Left forelimb (tissue), 1 donor: ENCODE measurements at places on chromosomes 6 and 20.

DNA sequence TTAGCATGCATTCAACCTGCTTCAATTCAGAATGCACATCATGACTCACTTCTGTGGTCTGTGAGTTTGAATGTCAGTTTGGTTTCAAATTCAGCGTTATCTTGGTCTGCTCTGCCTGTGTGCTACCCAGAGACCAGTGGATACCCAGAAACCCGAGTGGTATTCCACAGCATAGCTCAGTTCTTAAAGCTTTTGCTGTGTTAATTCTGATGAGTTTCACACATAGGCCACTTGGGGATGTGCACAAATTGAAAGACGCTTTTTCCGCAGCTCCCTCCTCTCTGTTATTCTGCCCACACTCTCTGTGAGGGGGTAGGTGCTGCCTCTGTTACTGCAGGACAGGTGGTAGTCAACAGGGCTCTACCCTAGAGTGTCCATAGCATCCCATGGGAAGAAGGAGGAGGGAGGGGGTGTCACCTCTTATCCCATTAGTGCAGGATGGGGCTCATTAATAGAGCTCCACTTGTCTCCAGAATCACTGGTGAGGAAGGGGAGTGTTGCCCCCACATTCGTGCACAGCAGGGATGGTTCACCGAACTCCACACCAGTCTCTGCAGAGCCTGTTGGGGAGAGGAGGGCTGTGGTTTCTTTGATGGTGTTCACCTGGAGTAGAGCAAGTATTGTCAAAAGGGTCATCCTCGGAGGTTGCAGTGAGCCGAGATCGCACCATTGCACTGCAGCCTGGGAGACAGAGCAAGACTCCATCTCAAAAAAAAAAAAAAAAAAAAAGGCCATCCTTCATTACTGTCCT lies 29.2 kb upstream of the SDCBP2 start:
- DNase-seq, result no peak

GRCh38 chr6:42520786-42521607 lies 42.8 kb upstream of the UBR2 start:
- no peak for DNase-seq

DNA sequence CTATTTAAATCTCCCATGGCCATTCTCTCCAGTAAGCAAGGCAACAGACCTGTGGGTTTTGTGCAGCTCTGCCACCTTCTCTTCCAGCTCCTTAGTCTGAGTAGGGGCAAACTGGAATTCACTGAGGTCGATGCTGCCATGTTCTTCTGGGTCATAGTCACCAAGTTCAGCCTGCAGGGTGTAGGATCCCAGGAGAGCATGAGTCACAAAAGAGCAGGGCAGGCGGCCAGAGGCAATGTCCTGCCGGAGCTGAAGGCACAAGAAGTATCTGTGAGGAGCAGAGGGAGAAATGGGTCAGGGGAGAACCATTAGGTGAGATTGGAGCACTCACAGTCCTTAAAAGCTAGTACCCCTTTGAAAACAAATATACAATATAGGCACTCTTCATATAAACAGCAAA lies 73.7 kb downstream of the SMLR1 start:
- no peak for DNase-seq

GRCh38 chr6:169849396-169849795 lies 98.0 kb downstream of the ERMARD start:
- no peak for DNase-seq

DNA sequence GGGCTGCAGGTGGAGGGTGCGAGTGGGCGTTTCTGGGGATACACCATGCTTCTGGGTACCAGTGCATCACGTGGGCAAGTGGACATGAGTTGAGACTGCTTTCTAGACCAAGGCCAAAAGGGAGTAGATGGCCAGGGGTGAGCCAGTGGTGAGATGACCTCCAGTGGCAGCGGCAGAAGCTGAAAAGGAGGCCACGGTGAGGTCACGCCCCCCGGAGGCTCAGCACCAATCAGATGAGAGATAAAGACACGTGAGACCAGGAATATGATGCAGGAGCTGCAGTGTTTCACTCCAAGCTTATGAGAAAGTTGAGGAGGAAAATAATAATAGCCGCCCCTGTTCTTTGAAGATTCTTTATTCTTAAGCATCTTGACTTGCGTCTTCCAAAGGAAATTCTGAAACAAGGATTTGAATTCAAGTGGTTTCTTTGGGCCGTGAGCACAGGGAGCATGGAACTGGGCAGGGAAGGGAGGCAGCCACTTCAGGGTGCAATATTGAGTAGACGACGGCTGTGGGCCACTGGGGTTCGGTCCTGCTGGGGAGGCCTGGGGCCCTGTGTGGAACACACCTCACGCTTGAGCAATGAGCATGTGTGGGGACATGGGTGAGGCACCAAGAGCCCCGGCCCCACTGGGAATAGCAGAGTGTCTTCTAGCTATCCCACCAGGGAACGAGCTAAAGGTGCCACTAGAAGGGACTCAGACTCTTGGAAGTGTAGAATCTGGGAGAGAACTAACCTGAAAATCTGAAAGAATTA lies 156.7 kb upstream of the LRFN2 start:
- DNase-seq, result no peak

DNA sequence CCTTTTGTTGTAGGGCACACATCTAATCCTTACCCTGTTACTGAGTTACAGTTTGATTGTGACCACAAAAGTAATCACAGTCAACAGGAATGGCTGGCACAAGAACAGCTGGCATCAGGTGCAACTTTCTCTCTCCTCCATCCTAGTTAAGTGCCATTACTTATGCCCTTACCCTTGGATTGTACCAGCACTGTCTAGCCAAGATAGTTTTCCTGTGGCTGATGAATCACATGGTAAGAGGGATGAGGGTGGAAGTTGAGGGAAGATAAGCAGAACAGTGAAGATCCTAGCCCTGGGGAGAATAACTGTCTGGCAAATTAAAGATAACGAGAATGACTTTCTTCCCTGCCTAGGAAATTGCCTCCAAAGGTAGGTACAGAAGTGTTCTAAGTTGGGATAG lies 42.0 kb downstream of the RNF217 start:
- no peak for DNase-seq

DNA sequence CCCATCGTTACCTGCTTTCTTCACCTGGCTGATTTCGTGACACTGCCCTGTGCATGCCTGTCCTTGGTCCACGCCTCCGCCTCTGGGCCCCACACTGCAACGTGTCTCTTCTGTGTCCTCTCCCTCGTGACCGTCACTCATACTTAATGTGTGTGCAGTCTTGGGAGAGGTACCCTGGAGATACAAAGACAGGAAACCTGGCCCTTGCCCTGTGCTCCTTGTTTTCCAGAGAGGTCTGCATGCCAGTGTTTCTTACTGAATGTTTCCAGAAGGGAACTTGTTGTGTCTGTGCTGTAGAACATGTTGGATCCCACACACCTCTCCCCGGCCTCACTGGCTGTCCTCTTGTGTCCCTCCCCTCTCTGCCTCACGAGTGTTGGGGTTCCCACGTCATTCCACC lies 45.8 kb downstream of the SNX9 start:
- no peak for DNase-seq

DNA sequence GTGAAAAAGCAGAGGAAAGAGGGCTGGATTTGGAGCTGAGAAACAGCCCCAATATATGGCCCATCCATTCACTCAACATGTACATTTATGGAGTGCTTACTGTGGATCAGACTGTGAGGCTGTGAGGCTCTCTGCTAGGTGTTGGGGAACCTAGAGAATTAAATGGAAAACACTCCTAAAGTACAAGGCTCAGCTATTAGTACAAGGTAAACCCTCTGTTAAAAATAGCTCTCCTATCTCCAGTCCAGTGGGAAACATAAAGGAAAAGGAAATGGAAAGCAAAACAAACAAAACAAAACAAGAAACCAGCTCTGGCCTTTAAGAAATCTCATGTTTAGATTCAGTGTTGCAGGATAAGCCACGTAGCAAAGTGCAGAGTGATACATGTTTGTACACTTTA lies 35.0 kb downstream of the LY86 start:
- no peak for DNase-seq

- no peak for DNase-seq
Observed at GRCh38 chr6:10526156-10526555, 5.0 kb downstream of the GCNT2 start.

DNA sequence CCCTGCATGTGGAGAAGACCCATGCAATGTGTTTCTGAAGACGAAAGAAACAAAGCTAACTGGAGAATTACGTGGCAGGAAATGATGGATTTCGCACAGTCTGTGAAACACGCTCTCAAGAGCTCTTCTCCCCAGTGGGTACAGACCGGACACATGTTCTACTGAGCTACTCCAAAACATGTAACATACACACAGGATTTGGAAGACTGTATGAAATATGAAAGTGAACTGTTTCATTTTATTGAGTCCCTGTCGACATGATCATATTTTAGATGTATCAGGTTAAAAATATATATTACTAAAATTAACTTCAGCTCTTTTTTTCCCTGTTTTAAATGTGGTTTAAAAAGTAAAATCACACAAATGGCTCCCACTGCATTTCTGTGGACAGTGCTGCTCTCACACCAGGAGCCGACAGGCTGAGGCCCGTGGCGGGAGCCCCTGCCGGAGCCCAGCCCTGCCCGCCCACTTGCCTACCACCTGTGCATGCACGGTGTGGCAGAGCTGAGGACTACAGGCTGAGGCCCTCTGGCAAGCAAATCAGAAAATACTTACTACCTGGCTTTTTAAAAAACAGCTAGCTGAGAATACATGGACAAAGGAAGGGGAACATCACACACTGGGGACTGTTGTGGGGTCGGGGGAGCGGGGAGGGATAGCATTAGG lies 58.9 kb upstream of the NXT1 start:
- DNase-seq, result peak; percentile 23

DNA sequence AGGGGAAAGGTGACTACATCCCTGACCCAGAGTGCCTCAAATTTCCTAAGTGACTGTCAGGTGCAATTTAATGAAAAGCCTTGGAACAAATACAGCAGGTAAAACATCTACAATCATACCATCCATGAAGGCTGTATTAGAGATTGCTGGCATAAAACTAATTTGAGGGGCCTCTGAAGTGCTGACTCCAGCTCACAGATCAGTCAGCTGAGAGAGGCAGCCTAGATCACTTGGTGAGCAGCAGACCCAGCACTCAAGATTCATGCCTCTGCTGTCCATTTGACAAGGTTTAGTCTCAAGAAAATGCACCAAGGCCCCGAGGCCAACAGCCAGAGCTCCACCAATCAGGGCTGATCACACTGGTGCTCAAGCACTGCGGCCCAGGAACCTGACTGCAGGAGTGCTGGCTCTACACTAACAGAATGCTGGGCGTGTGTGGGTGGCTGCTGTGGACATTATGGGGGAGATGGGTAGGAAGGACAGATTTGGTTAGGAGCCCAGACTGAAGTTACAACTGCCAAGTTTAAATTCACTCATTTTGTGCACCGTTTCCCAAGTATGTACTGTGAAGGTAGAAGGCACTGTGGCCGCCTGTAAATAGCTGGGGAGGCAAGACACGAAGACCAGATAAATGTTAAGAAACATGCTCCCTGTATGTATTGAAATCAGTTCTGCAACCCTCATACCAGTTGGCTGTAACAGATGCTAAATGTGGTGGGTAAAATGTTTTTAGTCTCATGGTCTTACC lies 28.2 kb downstream of the SNX5 start:
- DNase-seq, result no peak

DNA sequence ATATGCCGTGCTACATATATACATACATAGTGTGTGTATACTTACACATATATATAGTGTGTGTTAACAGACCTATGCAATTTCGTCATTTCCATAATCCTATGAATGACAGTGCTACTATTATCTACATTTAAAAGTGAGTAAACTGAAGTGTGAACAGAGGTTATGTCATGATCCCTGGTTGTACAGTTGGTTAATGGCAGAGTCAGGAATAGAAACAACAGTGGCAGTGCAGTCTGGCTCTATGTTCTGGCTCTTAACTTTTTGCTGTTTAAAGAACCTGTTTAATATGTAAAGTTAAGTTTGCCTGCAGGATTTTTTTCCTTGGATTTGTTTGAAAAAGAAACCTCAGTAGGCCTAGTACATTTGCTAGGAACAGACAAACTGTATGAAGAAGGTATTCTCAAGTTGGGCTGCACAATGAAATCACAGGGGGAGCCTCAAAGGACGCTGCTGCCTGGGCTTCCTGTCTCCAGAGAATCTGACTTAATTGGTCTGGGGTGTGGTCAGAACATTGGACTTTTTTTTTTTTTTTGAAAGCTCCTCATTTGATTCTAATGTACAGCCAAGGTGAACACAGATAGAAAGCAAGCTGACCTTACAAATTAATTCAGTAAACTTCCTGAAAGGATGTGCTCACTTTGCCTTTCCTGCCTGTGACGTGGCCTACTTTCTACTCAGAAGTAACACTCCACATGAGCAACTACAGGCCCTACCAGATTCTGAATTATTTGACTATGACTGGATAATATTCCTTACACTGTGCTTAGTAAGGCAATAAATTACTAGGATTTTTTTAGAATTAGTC lies 29.4 kb downstream of the PLCB1 start:
- DNase-seq, result no peak
